ENCODE measurements at places on chromosomes 6 and 20.

DNA sequence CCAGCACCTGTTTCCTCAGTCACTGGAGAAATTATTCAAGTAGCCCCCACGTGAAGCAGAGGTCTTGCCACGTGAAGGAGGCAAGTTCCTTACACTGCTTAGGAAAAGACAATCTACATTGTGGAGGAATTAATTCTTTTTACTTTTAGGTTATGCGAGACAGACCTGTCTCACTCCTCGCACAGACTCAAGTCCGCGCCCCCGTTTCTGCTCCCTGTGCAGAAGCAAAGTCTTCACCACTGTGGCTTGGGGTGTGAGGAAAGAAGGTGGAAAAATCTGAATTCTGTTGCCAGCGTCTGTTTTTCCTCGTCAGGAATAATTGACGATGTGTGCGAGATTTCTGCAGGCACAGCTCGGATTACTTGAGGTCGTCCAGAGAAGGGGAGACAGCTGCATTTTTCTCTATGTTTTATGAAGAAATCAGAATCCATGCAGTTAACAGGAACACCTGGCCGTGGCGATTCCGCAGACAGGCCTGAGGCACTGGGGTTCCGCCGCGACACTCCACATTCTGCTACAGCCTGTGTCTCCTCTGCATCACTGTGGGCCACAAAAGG is 185.1 kb downstream of the SMOC2 start:
- DNase-seq = no peak

DNA sequence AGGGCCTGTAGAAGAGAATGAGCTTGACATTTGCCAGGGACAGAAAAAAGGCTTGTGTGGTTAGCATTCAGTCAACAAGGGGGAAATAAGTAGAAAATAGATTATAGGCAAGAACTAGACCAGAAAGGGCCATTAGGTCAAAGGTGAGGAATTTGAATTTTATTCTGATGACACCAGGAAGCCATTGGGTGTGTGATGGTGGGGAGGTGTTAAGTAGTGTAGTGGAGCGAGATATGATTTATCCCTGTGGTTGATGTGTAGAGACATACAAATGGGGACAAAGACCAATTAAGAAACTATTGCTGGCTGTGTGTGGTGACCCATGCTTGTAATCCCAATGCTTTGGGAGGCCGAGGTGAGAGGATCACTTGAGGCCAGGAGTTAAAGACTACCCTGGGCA is 11.0 kb downstream of the DSTN start:
- DNase-seq = no peak

- no peak for DNase-seq
Observed at GRCh38 chr20:14470231-14470899, 133.0 kb upstream of the FLRT3 start.

DNA sequence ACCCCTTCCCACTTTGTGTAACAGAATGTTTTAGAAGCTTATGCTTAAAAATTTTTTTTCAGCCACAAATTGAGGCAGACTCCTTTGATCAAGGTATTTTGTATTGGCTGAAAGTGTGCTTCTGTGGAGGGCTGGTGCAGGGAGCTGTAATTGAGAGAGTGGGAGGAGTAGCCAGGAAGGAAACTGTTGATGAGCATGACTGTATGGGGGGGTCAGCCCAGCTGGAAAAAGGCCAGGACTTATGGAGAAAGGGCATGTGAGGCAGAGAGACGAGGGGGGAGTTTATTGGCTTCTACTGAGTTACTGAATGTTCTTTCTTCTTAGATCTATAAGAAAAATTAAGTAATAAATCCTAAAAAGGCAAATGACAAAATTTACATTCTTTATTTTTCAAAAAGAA is 13.4 kb downstream of the RFPL4B start:
- no peak for DNase-seq

- DNase-seq = no peak
Observed at GRCh38 chr6:8939615-8940014, 504.3 kb upstream of the SLC35B3 start.

GRCh38 chr6:165446331-165446730 is 136.9 kb upstream of the C6orf118 start:
- DNase-seq = no peak

GRCh38 chr6:100665041-100665380 is 200.3 kb upstream of the SIM1 start:
- no peak for DNase-seq

DNA sequence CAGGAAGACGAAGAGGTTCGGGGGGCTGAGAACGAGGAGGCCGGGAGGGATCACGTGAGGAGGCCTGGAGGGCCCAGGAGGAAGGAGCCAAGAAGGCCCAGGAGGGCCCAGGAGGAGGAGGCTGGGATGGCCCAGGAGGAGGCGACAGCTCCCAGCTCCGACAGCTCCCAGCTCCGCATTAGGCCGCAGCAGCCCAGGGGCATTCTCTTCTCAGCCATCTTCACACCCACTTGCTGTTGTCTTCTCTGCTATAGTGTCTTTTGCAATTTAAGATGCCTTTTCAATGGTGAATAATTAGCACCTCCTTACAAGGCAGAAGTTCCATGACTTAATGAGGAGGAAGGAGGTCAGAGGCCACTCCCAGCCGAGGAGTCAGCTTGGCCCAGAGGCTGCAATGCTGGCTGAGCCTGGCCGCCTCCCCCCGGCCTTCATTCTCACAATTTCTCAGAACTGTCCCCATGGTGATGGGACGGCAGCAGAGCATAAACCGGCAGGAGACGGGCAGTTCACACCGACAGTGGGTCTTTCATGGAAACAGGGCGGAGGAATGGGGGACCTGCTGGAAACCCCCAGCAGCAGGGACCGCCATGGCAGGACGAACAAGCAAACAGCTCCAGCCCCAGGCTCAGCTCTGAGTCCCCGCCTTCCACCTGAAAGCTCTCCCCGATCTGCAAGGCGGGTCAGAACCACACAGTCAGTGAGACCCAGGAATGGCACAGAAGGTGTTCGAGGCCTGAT is 45.1 kb downstream of the WDR27 start:
- no peak for DNase-seq

- DNase-seq = no peak
Observed at GRCh38 chr20:47189060-47189459, 167.4 kb downstream of the ZMYND8 start.

GRCh38 chr6:45136495-45136894 is 191.6 kb upstream of the RUNX2 start:
- DNase-seq = no peak

DNA sequence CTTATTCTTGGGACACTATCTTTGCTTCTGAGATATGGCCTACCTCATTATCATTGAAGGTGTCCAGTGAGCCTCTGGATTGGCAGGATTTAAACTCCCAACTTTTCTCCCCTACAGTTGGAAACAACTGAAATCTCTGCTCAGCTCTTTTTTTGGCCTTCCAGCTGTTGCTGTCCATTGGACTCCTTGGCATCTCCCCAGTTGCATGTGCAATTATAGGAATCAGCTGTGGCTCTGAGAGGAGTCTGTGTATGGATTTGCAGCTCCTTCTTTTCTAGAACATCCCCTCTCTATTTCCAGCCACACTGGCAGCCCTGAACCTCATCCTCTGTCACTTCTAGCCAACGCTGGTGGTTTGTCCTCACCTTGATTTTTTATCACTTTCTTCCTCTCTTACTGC is 21.2 kb downstream of the RAB22A start:
- no peak for DNase-seq

- DNase-seq = no peak
Observed at GRCh38 chr6:73144516-73144915, 80.8 kb downstream of the KHDC1L start.

- DNase-seq = no peak
Observed at GRCh38 chr20:20606050-20606449, 106.4 kb downstream of the RALGAPA2 start.

DNA sequence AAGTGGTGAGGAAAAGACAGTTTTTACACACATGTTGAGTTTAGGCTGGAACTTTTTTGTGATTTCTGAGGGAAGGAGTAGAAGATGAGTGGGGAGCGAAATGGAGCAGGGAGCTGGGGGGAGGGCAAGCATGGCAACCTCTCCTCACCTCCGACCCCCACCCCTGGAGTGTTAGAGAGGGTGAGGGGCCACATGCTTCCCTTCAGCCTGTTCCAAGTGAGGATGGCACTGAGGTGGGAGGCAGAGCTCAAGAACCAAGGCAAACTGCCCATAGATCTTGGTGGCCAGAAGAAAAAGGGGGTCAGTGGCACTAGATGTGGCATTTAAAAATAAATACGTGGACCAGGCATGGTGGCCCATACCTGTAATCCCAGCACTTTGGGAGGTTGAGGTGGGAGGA is 4.8 kb downstream of the TTBK1 start:
- DNase-seq = no peak

- peak; percentile 83 for DNase-seq
Observed at GRCh38 chr6:166005401-166005943, 162.2 kb downstream of the TBXT start.

GRCh38 chr20:49460916-49461315 is 21.6 kb downstream of the KCNB1 start:
- DNase-seq = no peak

DNA sequence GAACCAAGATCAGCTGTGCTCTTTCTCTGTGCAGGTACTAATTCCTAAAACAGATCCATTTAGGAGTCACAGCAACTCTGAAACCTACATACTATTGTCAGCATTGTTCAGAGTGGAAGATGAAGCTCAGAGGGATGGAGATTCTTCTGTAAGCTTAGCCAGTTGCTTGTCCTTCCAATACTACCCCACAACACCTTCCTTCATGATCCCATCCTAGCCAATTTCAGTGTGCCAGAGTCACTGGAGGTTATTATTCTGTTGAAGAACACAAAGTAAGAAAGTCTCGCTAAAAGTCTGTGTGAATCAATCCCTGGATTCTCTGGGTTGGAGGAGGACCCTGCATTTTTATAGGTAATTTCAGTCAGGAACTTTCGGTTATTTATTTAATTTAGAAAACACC is 2.3 kb downstream of the POPDC3 start:
- no peak for DNase-seq

All from sciatic nerve (tissue), 2 donors.